Subcutaneous adipose tissue (tissue), 4 donors: ENCODE measurements at places on chromosomes 12 and 14. TPM values are rescaled to one million over a fixed set of nuclear protein-coding genes. Genes with fewer than 3 reads are reported as not detected.

RTL1 gene
- not detected for total RNA-seq

NXPH4 gene
- total RNA-seq = not detected

YY1 gene
- 43.7 TPM for total RNA-seq

PLEKHD1 gene
- not detected for total RNA-seq

SMCO2 gene
- total RNA-seq = not detected

NIN gene
- 39.6 TPM for total RNA-seq

ANKRD33 gene
- not detected for total RNA-seq

CD163L1 gene
- 1.7 TPM for total RNA-seq

SIX6 gene
- total RNA-seq = not detected

PRB2 gene
- total RNA-seq = not detected

SVOP gene
- total RNA-seq = not detected

SOX5 gene
- total RNA-seq = 47.6 TPM

SMAGP gene
- 3.1 TPM for total RNA-seq

BLOC1S1 gene
- 251 TPM for total RNA-seq

PSME1 gene
- 98.5 TPM for total RNA-seq

NUDT4 gene
- total RNA-seq = 58.0 TPM

RASSF9 gene
- total RNA-seq = 2.6 TPM

CD69 gene
- total RNA-seq = 5.4 TPM

TAS2R30 gene
- total RNA-seq = 17.9 TPM

OAS2 gene
- total RNA-seq = 9.9 TPM

RESF1 gene
- 81.9 TPM for total RNA-seq

MIP gene
- total RNA-seq = not detected

KRT72 gene
- total RNA-seq = not detected

WDR20 gene
- total RNA-seq = 29.3 TPM

RNASE9 gene
- total RNA-seq = not detected

PPFIBP1 gene
- 115 TPM for total RNA-seq

SLC17A8 gene
- 0.17 TPM for total RNA-seq

DNAI7 gene
- total RNA-seq = not detected

MYO1H gene
- total RNA-seq = 0.17 TPM

MYF6 gene
- total RNA-seq = not detected

SPSB2 gene
- 5.7 TPM for total RNA-seq

FAM186B gene
- total RNA-seq = 0.49 TPM

VSX2 gene
- not detected for total RNA-seq

GALNT8 gene
- 0.33 TPM for total RNA-seq

CLMN gene
- total RNA-seq = 56.5 TPM

LTB4R gene
- 8.1 TPM for total RNA-seq

NPAS3 gene
- total RNA-seq = 1.3 TPM
